ENCODE measurements at places on chromosomes 3 and 15.

DNA sequence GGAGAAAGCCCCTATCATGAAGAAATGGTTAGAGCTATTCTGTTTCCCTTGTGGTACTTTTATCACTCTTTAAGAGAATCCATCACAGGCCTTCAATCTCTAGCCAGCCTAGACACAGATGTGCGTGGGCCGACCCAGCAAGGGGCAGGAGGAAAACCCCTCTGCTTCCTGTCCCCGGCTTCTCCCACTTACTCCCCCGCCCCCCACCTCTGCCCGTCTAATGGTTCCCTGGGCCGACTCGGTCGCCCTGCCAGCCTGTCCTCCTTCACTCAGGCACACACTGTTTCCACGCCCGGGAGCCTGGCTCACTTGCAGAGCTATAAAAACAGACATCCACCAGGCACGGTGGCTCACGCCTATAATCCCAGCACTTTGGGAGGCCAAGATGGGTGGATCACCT is 58.3 kb upstream of the TFRC start:
- DNase-seq: no peak

DNA sequence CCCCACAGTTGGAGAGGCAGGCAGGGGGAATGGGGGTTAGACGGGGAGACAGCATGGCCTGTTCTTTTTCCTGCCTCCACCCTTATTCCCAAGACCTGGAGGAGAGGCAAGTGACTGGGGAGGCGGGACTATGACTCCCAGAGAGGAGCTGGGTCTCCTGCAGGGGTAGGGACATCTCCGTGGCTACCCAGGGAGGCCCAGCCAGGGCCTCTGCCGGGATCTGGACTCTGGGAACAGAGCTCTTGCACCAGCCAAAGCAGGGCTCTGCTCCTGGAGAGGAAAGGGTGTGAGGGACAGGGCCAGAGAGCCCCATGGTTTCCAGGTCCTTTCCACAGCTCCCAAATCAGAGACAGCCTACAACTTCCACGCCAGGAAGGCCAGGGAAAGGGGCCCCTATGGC is 22.8 kb downstream of the CFAP100 start:
- no peak for DNase-seq

GRCh38 chr3:14265246-14265962 is 86.8 kb downstream of the LSM3 start:
- DNase-seq: no peak

- no peak for DNase-seq
Observed at GRCh38 chr3:194785315-194785714, 99.6 kb downstream of the FAM43A start.

- DNase-seq: no peak
Observed at GRCh38 chr15:32683906-32684584, 33.8 kb upstream of the GREM1 start.

- DNase-seq: no peak
Observed at GRCh38 chr3:136914739-136915138, 43.0 kb upstream of the IL20RB start.

DNA sequence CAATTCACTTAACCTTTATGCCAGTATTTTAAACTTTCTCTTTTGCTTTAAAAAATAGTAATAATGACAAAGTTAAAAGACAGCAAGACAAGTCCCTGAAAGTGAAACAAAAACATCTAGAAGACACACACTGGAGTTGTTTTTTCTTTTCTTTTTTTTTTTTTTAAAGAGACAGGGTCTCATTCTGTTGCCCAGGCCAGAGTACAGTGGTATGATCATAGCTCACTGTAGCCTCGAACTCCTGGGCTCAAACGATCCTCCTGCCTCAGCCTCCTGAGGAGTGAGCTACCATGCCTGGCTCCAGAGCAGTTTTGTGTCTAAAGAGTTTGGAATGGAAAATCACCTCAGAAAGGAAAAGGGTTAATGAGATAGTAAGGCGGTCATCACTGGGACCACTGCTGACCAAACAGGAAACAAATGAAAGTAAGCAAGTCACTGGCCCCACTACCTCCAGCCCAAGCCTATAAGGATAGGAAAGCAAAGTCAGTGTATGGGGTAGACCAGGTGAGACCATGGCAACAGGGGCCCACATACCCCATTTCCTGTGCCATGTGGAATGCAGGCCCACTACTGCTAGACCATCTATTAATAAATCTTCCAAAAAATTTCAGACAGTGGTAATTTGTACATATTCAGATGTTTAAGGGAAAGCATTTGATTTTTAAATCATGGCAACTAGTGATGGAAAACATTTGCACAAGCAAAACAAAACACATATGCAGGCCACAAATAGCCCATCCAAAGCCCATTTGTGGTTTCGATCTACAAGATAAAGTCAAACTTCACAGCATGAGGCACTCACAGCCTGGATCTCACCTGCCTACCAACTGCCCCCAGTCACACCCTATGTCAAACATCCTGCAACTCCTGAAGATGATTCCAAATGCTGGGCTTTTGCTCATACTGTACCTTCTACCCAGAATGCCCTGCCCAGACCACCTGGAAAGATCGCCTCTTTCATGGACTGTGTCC is 62.6 kb downstream of the OSBPL10 start:
- no peak for DNase-seq

- DNase-seq: no peak
Observed at GRCh38 chr3:111314181-111314873, 227.7 kb upstream of the CD96 start.

- no peak for DNase-seq
Observed at GRCh38 chr15:69069996-69070395, 55.5 kb downstream of the NOX5 start.

DNA sequence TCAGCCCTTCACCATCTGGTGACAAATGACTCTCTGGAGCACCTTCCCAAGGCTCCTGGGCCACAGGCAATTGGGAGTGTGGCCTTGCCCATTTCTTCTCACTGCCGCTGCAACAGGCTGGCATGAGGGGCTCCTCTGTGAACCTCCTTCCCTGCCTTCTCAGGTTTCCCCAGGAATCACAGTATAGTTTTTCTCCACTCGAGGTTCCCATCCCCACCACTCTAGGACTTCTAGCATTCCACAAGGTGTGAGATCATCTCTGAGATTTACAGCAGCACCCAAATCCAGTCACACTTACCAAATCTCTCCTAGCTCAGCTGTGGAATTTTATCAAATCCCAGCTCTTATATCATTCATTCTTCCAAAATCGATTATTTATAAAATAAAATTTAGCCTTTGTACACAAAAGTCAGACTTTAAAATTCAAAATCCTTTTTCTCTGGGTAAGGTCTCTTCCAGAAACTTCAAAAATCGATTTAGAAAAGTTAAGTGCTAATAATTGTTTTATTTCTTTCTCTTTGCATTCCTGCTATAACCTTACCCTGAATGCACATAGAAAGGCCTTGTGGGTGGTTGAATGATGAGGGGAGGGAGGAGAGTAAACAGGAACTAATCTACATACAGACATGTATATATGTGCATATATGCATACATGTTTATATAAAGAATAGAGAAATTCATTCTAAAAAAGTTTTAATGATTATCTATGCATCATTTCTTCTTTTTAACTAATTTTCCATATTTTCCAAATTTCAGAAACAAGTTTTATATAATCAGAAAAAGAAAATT is 18.9 kb upstream of the ATP13A4 start:
- DNase-seq: no peak

DNA sequence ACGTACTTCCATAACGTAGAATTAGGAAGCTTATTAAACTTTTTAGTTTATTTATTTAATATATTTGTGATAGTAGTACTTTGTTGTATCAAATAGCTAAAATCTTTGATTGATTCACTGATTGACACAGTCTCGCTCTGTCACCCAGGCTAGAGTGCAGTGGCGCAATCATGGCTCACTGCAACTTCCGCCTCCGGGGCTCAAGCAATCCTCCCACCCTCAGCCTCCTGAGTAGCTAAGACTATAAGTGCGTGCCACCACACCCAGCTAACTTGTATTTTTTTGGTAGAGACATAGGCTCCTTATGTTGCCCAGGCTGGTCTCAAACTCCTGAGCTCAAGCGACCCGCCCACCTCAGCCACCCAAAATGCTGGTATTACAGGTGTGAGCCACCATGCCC is 5.7 kb downstream of the APH1B start:
- no peak for DNase-seq

GRCh38 chr3:137789236-137789635 is 25.1 kb downstream of the SOX14 start:
- no peak for DNase-seq

DNA sequence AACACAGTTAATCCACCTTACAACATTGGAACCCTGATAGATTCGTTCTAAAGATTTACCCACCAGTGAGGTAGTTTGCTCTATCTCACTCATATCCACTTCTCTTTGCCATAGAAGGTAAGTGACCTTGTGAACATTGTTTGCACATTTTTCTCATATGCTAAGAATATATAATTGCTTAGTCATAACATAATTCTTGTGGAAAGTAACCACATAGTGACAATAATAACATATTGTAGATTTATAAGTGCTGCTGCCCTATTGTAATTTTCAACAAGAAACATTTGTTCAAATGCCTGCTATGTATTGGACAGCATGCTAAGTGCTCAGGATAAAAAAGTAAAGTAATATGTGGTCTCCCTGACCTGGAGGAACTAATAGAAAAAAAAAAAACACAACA is 554.2 kb upstream of the KCNMB2 start:
- no peak for DNase-seq

GRCh38 chr3:186133980-186134379 is 25.1 kb upstream of the ETV5 start:
- DNase-seq: no peak
